ENCODE measurements at places on chromosomes 7 and 10. TPM values are rescaled to one million over a fixed set of nuclear protein-coding genes. Genes with fewer than 3 reads are reported as not detected.
A peak's percentile ranks its signal among the peaks of the same experiment; 100 is the strongest.

Gene NPSR1
- total RNA-seq: not detected

GRCh38 chr10:127953876-127954275 lies 47.0 kb downstream of the PTPRE start:
- no peak for DNase-seq

DNA sequence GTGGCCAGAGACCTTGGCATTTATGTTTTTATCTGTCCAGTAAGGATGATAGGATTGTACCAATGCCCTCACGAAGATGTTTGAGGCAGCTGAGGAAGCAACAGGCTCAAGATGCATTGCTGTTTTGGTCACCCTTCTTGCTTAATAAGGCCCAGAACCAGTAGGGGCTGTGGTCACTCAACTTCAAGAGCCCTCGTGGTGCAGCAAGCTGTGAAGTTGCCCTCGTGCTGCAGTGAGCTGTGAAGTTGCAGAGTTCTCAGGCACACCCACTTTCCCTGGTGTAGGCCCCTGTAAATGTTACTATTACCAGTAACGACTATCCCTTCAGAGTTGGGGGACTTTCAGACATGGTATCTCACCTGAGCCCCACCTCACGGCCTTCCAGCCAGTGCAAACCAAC lies 207.6 kb upstream of the LYZL1 start:
- no peak for DNase-seq

Gene BAIAP2L1
- 5.1 TPM for total RNA-seq

Gene EDRF1
- 28.6 TPM for total RNA-seq

Gene COL17A1
- total RNA-seq: 0.45 TPM

DNA sequence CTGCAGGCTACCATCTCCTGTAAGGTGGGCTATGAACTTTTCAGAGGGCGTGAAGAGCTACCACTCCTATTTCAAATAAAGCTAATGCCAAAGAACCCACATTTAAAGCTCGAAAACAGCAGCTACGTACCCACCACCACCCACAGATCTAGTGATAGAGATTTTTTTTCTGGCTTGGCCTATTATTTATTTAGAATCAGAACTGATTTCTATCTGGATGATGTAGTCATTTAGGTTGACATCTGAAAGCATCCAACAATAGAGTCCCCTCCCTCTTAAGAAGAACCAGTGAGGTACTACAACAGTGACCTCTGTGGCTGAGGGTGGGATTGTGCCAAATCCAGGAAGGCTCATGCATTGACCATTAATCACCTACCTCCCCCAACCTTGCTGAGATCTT lies 113.8 kb upstream of the ADO start:
- no peak for DNase-seq

DNA sequence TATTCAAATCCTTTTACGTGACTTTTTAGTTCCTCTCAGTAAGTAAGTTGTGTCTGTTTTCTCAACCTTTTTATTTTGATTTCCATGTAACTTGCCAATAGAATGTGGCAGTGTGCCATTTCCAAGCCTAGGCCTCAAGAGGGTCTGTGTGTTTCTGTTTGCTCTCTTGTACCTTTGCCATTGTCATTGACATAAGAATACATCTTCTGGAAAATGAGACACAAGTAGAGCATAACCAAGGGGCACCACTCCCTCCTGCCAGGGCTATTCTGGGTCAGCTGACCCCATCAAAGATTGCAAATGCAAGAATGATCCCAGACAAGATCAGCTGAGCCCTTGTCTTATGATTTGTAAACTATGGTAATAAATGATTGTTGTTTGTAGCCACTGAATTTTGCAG lies 524.0 kb downstream of the IPMK start:
- no peak for DNase-seq

- DNase-seq: no peak
Measured at GRCh38 chr7:101319401-101319800, 2.2 kb downstream of the IFT22 start.

Gene NUP42
- total RNA-seq: 26.6 TPM

Gene UNCX
- total RNA-seq: not detected

GRCh38 chr7:18864967-18865366 lies 252.5 kb downstream of the TWIST1 start:
- DNase-seq: no peak

DNA sequence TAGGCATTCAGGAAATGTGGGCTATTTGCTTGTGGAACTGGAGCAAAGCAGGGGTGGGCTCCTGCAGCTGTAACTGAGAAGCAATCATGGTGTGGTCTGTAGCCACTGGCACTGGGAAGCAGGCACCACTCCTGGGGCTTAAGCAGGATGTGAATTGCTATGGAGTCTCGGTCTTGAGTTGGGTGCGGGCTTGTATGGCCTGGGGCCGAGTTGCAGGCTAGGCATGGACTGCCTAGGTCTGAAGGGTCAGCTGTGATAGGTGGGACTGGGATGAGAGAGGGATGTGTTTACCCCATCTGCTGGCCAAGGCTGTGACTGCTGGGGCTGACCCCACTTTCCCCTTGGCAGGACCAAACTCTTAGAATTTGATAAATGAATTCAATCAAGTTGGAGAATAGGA lies 43.0 kb downstream of the ADCY1 start:
- no peak for DNase-seq

DNA sequence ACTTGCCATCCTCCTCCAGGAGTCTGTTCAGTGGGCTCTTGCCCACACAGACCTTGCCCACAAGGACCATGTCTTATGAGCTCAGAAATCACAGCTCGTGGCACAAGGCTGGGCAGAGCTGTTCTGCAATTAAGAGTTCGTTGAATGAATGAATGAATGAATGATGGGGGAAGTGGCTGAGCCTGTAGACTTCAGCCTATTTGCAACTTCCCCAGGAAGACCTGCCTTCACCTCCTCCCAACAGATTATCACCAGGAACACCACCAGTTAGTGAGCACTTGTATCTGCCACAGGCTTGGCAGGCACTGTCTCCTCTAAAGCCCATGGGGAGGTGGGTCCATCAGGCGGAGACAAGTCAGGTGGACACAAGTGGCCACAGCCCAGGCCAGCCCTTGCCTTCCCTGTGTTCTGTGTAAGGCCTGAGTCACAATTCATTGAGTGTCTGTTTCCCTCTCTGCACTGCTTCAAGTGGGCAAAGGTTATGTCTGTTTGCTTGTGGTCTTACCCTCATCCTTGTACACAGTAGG lies 1.8 kb upstream of the FGF8 start:
- no peak for DNase-seq

Gene GNGT1
- total RNA-seq: not detected

Gene PLCE1
- total RNA-seq: 16.9 TPM

- no peak for DNase-seq
Measured at GRCh38 chr10:44306147-44306710, 78.7 kb downstream of the CXCL12 start.

Gene TYW1B
- 4.8 TPM for total RNA-seq

DNA sequence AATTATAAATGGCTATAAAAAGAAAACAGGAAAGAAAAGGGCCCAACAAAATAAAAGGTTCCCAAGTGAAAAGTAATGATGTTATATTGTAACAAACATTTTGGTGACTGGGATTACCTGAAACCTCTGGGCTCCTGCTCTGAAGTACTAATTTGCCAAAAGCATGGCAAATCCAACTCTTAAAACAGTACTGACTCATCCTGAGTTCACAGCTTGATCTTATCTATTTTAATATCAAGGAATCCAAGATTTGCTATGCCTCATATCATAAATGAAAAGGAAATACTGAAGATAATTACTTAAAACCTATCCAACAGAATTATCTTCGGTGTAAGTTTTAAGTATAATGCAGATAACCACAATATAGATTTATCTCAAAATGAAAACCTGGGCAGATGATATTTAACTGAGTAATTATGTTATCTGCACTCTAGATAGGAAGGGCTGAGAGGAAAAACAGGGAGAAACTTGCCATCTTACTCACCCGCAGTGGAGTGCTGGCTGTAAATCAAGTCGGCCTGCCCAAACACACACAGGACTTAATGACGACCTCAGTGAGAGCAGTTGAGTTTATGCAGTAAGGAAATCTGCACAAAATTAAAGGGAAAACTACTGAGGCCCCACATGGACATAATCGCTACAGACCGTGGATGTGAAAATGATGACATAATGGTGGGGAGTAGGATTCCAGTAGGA lies 48.4 kb downstream of the MPP7 start:
- DNase-seq: no peak

DNA sequence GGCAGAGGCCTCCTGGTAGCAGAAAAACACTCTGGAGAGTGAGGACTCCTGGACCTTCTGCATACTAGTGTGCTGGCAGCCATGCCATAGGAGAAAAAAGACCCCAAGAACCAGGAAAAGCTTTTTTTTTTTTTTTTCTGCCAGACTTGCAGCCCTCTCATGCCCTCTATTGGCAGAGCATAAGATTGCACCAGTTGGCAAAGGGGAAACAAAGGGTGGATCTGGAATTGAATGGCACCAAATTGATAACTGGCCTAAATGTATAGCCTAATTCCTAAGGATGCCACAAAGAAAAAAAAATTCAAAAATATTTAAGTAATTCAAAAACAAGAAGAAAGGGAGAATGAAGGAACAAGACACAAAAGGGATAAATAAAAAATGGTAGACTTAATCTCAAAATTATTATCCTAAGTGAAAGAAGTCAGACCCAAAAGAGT lies 112.5 kb upstream of the GHITM start:
- no peak for DNase-seq

GRCh38 chr10:62582804-62583208 lies 208.6 kb downstream of the ZNF365 start:
- DNase-seq: peak; percentile 77

GRCh38 chr7:138881579-138882188 lies 83.7 kb upstream of the ATP6V0A4 start:
- DNase-seq: no peak

Measured in sciatic nerve (tissue), 2 donors.